ENCODE measurements at places on chromosomes 16 and 17.

- DNase-seq: no peak
These were observed 515 bp downstream of the GFAP start for GRCh38 chr17:44914698-44915271.

- no peak for DNase-seq
These were observed 13.3 kb downstream of the NXPH3 start for GRCh38 chr17:49588726-49589576.

DNA sequence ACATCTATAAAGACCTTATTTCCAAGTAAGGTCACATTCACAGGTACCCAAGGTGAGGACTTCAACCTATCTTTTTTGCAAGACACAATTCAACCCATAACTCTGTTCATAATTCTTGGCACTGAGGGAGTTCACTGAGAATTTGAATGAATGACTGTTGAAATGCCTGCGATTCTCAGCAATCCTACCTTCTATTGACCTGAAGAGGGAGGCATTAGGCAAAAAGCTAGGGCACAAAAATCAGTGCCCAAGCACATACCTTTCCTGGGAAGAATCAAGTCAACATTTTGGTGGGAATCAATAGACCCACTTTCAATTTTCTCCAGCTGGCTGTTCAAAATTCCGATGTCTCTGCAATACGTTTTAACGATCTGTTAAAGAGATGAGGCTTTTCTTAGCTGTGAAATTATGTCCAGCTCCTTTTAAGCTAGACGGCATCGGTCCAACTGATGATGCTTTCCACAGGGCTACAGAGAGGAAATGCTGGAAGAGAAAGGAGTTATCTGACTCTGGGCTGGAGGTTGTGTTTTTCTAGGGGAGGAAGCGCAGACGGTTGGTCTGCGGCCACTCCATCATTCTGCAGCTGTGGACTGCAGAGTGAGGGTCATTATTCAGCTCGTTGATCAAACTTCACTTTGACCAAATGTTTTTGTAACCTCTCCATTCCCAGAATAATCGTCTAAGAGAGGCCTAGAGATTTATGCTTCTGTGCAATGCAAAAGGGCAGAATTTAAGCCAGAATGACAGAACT, 25.2 kb downstream of the BCO1 start:
- DNase-seq: no peak

- DNase-seq: no peak
These were observed 82.1 kb downstream of the TIMM22 start for GRCh38 chr17:1078831-1079561.

- peak; percentile 97 for DNase-seq
These were observed 57.4 kb upstream of the RPH3AL start for GRCh38 chr17:409848-410542.

DNA sequence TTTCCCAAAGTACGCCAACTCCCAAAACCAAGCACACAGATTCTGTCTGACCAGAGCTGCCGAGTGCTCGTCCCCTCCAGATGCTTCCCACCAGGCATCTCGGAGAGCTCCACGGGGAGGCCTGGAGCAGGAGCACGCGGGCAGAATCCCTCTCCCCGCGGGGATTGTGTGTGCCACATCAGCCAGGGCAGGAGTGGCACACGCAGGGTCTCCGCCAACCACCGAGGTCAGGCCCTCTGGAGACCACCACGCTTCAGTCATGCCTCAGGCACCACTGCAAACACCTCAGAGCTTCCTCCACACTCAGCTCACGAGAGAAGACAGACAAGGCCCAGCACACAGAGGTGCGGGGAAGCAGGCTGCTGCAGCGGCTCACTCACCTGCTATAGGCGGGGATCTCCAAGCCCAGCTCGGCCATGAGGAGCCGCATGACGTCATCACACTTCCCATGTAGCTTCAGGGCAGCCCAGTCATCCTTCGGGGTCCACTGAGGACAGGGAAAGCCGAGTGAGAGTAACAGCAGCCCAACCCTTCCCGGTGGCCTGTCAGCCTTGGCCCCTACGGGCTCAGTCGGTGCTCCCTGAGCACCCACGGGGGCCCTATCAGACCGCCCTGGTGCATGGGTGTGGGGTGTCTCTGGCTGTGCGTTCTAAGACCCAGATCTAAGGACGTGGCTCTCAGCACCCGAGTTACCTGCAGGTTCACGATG, 2.3 kb upstream of the PCYT2 start:
- no peak for DNase-seq

- DNase-seq: no peak
These were observed 2.5 kb downstream of the ITGAE start for GRCh38 chr17:3798273-3799180.

DNA sequence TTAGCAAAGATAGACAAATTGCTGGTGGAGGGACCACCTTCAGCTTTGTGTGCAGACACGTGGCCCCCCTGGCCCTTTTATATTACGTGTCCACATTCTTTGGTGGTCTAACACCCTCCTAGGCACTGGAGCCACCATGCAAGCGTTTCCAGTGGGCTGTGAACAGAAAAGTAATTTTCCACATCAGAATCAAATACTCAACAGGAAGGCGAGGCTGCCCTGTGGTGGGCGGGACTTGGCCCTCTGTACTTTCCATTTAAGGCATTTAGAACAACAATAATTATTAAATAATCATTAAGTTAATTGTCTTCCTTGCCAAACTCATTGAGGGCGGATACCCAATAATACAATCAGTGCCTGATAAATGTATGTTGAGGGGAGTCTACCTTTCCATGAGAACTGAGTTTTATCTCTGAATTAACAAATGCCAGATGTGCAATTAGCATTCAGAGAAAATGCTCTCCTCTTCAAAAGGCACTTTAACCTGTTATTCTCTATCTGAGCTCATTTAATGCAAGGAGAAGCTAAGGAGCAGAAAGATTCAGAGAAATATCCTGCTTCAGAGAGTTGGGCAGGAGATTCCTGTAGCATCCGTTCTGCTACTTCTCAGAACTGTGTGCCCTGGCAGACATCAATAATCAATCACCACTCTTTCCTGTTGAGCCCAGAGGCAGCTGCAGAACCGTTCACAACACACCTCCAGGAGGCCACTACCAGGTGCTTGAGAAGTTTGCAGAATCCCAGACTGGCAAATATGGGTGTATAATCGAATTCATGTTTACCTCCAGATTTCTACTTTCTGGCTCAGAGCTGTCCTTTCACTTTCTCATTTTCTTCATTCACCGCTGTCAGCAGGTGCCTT, 109.4 kb downstream of the CMIP start:
- no peak for DNase-seq

DNA sequence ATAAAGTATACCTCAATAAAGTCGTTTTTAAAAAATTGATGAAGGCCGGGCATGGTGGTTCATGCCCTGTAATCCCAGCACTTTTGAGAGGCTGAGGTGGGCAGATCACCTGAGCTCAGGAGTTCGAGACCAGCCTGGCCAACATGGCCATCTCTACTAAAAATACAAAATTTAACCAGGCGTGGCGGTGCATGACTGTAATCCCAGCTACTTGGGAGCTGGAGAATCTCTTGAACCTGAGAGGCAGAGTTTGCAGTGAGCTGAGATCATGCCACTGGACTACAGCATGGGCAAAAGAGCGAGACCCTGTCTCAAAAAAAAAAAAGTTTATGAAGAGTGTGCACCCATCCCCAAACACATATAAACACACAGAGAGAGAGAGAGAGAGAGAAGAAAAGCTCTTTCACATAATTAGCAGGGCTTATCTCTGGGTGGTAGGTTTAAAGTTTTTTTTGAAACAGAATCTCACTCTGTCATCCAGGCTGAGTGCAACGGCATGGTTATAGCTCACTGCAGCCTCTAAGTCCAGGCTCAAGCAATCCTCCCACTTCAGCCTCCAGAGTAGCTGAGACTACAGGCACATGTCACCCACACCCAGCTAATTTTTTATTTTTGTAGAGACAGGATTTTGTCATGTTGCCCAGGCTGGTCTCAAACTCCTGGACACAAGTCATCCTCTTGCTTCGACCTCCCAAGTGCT, 3.0 kb downstream of the SREBF1 start:
- DNase-seq: no peak

GRCh38 chr17:50074227-50074626, 18.3 kb downstream of the ITGA3 start:
- no peak for DNase-seq

GRCh38 chr17:64747938-64748540, 85.9 kb upstream of the SMURF2 start:
- no peak for DNase-seq

DNA sequence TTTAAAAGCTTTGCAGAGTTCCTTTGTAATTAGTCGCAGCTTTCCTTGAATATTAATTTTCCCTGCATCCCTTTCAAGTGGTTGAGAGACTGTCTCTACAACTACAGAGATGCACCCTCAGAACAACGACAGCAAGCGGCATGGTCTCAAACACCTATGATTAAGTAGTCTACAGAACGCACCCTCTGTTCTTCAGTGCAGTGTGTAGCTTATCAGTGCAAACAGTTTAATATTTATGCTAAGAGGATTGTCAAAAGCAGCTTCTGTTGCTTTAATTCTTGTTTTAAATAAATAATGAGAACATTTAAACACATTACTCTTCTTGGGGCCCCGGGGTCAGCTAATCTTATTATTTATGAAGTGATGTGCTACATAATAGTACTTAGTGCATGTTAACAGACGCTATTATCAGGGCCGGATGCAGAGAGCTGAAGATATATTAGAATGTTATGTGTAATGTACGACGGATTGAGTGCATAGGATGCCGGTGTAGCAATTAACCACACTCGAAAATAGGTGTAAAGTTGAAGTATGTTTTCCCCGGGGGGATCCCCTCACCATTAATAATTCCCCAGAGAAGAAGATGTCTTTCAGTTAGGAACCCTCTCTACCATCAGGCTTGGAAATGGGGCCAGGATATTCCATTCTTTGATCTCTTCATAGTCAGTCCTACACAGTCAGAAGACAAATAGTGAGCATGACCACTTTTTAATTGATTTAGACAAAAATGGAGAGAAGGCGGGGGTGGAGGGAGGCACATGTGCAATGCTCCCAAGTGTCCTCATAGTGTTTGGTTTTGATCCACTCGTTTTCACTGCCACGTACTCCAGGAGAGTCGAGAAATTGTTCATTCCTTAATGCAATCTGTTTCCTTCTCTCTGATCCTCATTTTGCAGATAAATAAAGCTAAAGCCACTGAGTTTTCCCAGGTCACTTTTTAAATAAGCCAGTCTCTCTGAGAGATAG, 176.3 kb downstream of the IRX3 start:
- DNase-seq: no peak

- peak; percentile 69 for DNase-seq
These were observed 5.3 kb downstream of the RPL13 start for GRCh38 chr16:89565506-89566372.

GRCh38 chr16:4098501-4098900, 17.7 kb downstream of the ADCY9 start:
- no peak for DNase-seq

DNA sequence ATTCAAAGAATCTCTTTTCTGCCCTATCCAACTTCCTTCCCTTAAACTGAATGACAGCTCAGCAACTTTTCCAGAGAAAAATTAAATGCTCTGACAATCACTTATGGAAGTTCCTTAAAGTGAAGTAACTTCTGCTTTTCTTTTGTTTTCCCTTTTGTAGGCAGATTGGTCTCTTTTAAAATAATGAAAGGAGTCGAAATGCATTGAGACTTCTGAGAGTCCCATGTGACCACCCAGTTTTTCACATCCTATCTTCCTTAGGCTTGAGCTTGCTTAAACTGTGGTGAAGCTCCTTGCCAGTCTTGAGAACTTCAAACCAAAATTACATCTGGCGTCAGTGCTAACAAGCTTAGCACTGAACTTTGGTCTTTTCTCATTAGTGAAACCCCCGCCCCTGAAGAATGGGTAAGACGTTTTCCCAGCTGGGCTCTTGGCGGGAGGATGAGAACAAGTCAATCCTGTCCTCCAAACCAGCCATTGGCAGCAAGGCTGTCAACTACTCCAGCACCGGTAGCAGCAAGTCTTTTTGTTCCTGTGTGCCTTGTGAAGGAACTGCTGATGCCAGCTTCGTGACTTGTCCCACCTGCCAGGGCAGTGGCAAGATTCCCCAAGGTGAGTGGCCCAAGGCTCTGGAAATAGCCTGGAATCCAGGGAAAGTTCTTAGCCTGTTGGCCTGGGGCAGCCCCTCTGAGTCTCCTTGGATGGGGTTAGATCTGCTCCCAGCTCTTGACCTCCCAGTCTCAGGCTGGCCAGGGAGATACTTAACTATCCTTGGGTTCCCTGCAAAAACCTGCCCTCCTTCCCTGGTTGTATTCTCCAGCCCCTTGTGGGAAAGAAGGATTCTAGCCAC, 1.2 kb downstream of the TMEM106A start:
- no peak for DNase-seq

- no peak for DNase-seq
These were observed 645 bp upstream of the GFOD2 start for GRCh38 chr16:67719778-67720144.

GRCh38 chr17:56681561-56682266, 88.2 kb downstream of the NOG start:
- DNase-seq: peak; percentile 53

GRCh38 chr17:28747801-28748750, 4.3 kb downstream of the TRAF4 start:
- no peak for DNase-seq

GRCh38 chr17:28394337-28395116, 11.5 kb downstream of the SLC46A1 start:
- no peak for DNase-seq

DNA sequence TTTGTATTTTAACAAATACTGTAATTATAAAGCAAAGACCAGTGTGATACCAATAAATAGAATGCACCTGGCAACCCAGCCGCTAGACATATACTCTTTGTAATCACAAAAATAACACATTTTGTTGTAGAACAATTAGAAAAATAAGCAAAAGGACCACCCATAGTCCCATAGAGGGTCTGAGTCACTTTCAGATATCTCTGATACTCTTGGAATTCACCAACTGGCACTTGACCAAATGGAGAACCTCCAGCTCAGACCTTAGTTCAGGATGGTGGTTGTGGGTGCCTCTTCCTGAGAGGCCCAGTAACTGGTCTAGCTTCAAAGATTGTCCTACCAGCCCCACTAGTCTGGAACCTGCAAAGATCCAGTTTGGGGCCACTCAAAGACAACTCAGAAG, 789 bp upstream of the TERF2 start:
- DNase-seq: no peak

DNA sequence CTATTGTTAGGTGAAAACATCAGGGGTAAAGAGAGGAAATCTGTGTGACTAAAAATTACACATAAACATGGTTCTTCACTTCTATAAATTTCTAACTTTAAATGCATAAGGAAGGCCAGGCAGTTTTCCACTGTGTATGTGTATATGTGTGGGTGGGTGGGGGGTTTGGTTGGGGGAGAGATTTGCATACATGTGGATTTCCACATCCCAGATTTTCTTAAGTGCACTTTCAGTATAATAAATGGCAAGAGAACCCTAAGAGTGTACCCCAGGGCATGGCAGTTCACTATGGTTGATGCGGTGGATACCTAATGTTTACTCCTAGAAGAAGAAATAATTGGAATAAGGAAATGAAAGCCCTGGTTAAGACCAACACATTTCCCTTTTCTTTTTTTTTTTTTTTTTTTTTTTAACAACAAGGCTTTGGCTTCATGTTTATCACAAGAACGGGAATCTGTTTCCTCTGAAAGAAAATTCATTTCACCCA, 451.8 kb upstream of the CCL2 start:
- no peak for DNase-seq

DNA sequence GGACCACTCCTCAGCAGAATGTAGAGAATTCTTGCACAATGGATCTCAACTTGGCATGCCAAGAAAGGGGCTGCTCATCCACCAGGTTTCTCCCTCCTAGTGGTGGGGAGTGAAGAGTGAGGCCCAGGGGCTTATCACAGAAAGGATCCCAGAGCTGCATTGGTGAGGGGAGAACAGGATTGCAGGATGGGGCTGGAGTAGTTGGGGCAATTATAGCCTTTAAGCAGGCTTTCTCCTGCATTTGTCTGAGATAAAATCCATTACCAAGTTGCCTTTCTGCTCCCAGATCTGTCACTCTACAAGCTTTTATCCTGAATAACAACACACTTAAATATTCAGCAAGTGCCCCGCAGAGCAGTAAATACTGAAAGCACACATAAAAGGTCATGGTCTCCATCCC, 130.8 kb upstream of the CES5A start:
- DNase-seq: no peak
